ENCODE measurements at places on chromosomes 1 and 21.

- DNase-seq, result no peak
Measured at GRCh38 chr1:109570414-109570813, 22.0 kb downstream of the GNAI3 start.

DNA sequence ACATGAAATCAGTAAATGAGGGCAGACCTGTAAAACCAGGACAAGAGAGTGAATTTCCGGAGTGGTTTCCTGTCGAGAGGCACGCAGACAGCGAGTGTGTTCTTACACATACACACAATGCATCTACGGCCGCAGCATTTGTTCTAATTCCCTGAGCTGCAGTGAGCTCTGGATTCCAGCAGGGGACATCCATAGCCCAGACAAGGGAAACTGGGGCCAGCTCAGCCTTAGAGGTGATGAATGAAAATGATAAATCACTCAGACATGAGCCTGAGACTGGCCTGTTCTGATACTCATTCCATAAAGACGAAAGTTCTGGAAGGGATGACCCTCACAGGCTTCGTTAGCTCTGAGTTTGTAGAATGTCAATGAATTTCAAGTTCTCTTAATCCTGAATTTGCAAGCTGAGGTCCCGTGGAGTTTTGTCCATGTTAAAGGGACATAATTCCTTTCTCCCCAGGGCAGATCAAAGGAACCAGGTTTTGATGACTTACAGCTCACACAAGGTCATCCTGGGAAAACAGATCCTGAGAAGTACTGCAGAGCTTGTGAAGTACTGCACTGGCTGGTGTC lies 207.9 kb upstream of the C1orf87 start:
- peak; percentile 91 for DNase-seq

- DNase-seq, result no peak
Measured at GRCh38 chr1:67957066-67957465, 93.4 kb downstream of the DIRAS3 start.

DNA sequence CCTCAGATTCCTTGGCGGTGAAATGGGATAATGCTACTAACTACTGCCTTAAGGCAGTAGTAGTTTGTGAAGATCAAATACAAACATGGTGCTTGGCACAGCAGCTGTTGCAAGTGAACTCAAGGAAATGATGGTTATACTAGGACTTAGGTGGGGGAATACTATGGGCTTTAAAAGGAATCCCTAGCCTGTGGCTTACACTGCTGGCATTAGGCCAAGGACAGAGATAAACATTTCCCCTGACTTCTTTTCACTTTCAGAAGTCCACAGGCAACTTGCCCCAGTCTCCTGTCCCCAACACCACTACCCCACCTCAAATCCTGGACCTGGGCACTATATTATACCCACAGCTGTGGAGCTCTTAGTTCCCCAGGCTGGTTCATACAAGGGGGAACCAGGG lies 13.1 kb upstream of the VAMP4 start:
- no peak for DNase-seq

- no peak for DNase-seq
Measured at GRCh38 chr1:18722270-18722669, 91.6 kb downstream of the PAX7 start.

Measured in DMS153 (cell line).